ENCODE measurements at places on chromosomes 1 and 21.

DNA sequence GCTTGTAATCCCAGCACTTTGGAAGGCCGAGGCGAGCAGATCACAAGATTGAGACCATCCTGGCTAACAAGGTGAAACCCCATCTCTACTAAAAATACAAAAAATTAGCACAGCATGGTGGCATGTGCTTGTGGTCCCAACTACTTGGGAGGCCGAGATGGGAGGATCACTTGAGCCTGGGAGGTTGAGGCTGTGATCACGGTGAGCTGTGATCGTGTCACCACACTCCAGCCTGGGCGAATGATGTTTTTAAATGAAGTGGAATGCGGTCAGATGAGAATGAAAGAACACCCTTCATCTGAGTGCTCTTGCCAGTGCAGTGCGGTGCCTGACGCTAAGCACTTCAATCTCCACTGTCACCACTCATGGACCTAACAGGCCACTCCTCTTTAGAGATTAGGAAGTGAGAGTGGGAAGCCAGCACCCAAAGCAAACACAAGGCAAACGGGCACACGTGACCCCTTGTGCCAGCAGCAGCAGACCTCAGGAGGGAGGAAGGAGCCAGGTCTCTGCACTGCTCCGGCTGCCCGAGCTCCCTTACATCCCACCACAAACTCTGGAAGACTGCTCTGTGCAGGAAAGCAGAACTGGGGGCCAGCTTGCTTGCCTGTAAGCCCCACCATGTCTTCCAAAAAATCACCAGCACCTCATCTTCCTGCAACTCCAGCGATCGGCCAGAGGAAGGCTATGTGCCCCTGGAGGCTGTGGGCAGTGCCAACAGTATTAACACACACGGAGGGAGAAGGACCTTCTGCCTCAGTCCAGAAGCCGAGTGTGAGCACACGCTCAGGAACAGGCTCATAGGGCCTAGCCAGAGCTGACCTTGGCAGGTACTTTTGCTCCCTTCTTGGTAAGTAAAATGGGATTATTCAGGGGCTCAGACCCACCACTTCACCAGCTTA, 9.7 kb downstream of the CTNNBIP1 start:
- DNase-seq, result no peak

DNA sequence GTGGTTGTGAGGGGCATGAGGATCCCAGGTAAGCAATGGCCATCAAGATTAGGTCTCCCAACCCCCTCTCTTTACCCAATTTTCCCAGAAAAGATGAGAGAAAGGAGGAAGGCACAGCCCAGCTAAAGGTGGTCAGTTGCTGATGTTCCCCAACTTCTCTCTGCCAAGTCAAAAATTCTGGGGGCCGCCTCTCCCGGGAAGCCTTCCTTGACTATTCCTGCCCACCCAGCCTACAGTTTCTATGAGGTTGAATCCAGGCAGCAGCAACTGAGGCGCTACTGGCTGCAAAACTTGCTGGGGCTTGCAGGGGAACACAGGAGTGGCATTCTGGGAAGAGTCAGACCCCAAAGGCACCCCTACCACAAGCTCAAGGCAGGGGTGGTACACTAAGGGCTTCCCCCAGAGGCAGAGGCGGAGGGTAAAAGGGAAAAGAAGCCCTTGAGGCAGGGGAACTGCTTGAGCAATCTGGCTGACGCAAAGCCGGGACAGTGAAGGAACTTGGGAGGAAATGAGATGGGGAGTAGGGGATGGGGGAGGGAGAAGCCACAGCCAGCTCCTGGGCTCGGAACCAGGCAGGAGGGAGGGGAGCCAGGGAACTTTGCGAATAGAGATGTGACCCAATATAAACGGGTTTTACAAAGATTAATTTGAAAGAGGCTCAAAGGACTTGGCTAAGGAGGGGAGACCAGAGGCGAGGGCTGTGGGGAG, 31.2 kb downstream of the SDC3 start:
- DNase-seq, result no peak

GRCh38 chr1:17926906-17927305, 171.8 kb downstream of the ACTL8 start:
- DNase-seq, result no peak

GRCh38 chr1:93876244-93876643, 2.8 kb downstream of the DNTTIP2 start:
- no peak for DNase-seq

- DNase-seq, result no peak
Measured at GRCh38 chr1:244456586-244456985, 4.5 kb upstream of the CATSPERE start.

DNA sequence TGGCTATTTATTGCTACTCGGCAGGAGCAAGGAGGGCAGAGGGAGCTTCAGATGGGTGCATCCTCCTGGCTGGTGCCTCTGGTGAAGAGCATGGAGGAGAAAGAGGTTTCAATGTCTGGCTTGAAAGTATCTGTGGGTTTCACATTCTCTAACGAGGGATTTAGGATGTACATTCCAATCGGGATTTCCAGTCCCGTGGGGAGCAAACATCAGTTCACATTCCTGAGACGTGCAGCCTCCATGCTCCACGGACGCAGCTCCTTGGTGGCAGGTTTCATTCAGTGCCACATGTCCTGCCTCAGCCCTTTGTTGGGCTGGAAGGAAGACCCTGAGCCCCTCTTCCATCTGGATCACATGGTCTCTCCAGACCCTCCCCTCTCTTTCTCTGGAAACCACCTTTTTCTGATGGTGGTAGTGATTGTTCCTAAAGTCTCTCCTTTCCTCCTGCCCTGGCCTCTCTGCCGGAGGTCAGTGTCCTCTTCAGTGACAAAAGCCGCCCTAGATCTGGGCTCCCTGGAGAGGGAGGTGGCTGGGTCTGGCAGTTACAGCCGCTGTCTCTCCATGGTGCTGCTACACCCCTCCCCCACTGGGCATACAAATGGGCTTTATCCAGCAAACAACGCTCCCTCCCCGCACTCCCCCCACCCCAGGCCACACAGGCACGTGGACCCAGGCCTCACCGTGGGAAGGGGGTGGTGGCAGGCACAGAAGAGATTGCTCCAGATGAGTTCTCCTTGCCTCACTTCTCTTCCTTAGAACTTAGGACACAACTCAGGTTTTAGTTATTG, 826 bp upstream of the CA14 start:
- no peak for DNase-seq

DNA sequence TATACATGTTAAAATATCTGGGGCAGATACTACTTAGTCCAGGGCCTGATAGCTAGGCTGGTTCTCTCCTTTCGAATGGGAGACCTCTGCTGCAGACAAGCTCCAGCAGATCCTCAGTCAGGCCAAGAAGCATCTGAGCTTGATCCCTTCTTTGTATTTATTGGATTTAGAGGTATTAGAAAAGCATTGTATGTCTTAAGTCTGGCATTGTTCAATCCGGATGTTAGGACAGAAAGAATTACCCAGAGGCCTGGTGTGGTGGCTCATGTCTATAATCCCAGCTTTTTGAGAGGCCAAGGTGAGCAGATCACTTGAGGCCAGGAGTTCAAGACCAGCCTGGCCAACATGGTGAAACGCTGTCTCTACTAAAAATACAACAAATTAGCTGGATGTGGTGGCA, 21.2 kb upstream of the EYA3 start:
- no peak for DNase-seq

DNA sequence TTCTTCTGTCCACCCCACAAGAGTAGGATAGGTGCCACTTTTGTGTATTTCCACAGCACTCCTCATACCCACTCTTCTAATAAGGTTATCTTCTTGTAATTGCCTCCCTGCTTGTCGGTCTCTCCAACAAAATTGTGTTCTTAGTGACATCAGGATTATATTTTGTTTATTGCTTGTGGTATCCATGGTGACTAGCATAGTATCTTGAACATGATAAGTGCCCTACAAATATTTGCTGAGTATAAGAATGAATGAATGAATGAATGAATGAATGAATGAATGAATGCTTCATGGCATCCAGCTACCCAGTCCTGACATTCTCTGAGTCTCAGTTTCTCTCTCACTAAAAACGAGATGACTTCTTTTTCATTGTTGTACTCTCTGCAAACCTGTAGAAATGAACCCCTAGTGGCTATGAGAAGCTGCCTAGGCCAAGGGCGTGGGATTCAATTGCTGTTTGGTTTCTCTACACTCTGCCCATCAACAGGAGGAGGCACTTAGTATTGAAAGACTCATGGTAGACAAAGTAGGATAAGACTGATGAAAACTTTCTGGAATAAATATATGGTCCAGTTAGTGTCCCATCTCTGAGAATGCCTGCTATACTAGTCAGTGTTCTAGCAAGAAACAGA, 121.0 kb downstream of the TMEM53 start:
- DNase-seq, result no peak

- no peak for DNase-seq
Measured at GRCh38 chr1:205927676-205928075, 15.6 kb downstream of the SLC26A9 start.

DNA sequence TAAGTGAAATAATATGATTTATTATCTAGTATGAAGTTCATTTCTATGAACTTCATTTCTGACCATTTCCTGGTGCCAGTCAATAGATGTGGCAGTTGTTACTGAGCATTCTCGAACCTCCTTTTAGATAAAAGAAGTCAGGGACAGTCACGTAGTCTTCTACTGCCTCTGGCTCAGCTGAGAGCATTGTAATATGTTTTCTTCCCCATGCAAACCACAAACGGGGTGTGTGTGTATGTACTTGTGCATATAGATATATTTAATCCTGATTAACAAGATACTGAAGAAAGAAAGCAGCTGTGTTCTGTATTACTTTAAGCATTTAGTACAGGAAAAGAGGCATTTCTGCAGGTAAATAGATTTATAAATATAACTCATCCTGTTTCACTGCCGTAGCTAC, 21.6 kb downstream of the ZNF684 start:
- DNase-seq, result no peak

DNA sequence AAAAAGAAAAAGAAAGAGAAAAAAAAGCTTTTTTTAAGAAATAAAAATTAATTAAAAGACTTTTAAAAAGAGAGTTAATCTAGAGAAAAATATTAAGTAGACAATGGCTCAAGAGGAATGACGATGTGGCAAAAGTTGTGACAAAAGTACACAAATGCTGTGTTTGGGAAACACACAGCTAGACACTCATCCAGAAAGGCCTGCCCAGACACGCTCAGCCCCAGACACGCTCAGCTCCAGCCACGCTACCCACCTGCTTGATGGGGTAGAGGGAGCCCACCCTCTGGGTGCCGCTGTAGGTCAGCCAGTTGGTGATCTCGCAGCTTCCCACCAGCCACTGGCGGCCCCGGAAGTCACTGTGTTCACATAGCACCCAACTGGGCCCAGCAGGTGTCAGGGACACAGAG, 10.2 kb downstream of the CD52 start:
- DNase-seq, result no peak

DNA sequence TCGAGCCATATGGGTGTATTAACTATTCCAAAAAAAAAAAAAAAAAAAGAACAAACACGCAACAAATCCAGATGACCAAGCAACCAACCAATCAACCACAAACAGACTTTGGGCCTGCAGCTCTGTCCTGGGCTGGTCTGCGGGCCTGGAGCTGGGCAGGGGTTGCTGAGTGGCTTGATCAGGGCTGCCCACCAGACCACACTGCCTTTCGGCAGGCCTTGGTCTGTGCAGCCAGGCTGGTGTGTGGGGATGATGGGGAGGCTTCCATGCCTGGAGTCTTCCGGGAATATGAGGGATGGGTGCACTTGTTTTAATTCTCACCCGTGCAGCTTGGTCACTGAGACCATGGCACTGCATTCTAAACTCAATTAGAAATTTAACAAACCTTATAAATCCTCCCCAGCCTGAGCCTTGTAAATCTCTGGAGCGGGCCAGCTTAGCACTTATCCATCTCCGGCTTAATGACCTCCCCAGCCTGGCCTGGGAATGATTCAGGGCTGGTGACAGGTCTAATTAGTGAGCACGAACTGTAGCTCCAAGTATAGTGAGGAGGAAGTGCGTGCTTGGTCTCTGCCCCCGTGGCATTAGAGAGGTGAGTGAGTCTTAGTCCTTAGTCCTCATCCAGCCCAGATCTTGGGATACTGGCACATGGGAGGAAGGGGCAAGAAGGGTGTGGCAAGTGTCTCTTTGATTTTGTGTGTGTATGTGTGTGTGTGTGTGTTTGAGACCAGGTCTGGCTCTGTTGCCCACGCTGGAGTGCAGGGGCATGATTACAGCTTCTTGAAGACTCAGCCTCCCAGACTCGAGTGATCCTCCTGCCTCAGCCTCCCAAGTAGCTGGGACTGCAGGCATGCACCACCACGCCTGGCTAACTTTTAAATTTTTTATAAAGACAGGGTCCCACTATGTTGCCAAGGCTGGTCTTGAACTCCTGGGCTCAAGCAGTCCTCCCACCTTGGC, 74.6 kb upstream of the CSF3R start:
- no peak for DNase-seq

GRCh38 chr1:66371233-66372005, 162.5 kb upstream of the SGIP1 start:
- no peak for DNase-seq

- no peak for DNase-seq
Measured at GRCh38 chr1:197485790-197486189, 217.7 kb downstream of the CRB1 start.

DNA sequence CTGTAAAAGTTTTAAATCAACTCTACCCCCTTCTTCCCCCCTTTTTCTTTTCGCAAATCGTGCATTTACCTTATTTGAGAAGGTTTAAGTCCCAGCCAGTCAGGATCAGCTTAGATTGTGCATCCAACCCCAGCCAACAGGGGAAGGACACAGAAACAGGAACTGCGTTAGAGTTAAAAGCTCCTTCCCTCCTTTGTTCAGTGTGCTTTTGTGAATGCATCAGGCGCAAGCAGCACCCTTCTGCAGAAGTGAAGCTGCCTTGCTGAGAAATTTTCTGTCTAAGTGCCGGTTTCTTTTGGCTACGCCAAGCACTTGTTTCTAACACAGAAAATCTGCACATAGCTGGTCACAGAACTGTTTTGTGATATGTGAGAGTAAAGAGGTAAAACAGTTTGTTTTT, 56.2 kb upstream of the PRRC2C start:
- no peak for DNase-seq

DNA sequence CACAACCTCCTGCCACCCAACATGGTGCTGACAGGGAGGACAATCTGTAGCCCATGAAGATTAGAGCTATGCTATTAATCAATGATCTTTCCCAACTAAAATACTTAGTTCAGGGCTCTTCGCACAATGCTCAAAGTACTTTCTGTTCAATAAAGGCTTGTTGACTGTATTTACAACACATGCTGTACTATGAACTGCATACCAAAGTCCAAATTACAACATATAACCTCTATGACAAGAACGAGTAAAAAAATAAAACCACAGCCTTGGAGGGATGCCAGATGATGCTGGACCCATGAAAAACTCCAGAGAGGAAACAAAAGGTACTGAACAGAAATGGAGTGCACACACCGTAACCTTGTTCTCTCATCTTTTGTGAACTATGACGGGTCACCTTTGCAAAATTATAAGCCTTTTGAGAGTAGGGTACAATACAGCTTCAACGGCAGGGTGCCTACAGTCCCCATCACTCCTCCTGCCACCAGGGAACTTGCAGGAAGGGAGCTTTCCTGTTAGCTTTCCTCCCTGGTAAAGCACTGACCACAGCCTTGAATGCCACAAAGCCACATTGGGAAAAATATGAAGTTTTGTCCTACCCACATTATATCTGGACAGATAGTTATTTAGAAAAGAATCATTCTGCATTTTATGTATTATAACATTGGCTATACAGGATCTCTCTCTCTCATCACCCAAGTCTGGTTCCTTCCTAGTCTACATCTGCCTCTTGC, 175.6 kb downstream of the NRIP1 start:
- DNase-seq, result no peak

GRCh38 chr1:204149635-204150565, 1.9 kb downstream of the ETNK2 start:
- no peak for DNase-seq
